ENCODE measurements at places on chromosomes 4 and X.

- DNase-seq = no peak
These were observed 156.3 kb downstream of the CPEB2 start for GRCh38 chr4:15158406-15159091.

- DNase-seq = no peak
These were observed 110.8 kb upstream of the PAQR3 start for GRCh38 chr4:79049840-79050540.

DNA sequence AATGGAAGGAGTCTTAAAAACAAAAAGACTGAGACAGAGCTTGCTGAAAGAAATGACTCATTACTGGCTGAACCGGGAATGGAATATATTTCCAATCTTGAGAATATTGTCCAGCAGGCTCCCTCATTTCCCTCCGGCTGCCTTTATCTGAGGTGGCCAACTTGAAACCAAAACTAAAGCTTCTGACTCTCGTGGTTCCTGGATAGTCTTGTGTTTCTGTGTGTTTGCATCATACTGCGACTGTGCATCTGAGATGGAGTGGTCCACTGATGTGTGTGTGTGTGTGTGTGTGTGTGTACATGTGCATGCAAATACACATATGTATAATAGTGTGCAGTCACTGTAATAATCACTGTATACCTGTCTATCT lies 145.6 kb upstream of the SCML1 start:
- DNase-seq = no peak

- no peak for DNase-seq
These were observed 824 bp downstream of the TBC1D14 start for GRCh38 chr4:6910340-6910959.

- no peak for DNase-seq
These were observed 63.3 kb downstream of the MEPE start for GRCh38 chr4:87895964-87896621.
